ENCODE measurements at places on chromosomes 7 and 10. TPM values are rescaled to one million over a fixed set of nuclear protein-coding genes. Genes with fewer than 3 reads are reported as not detected.

Gene ENTPD7
- polyA plus RNA-seq, result 18.3 TPM

Gene GNAT3
- not detected for polyA plus RNA-seq

Gene GRID2IP
- polyA plus RNA-seq, result 0.01 TPM

Gene ANXA8L1
- 332 TPM for polyA plus RNA-seq

Gene DGKB
- not detected for polyA plus RNA-seq

Gene THSD7A
- not detected for polyA plus RNA-seq

Gene NME8
- not detected for polyA plus RNA-seq

Gene HYAL4
- 0.87 TPM for polyA plus RNA-seq

Gene C1QL3
- not detected for polyA plus RNA-seq

Gene POLR2J2
- polyA plus RNA-seq, result 0.41 TPM

Gene SLC18A3
- polyA plus RNA-seq, result not detected

Gene TMEM270
- polyA plus RNA-seq, result not detected

Gene PRPS1L1
- polyA plus RNA-seq, result not detected

Gene PRKCQ
- polyA plus RNA-seq, result 8.2 TPM

Gene VSTM4
- polyA plus RNA-seq, result not detected

Gene MMP21
- not detected for polyA plus RNA-seq

Gene IDI2
- polyA plus RNA-seq, result not detected

Gene NAMPT
- 55.5 TPM for polyA plus RNA-seq

Gene LRIT1
- polyA plus RNA-seq, result not detected

Gene OPN1SW
- polyA plus RNA-seq, result not detected

Gene ACBD7
- 0.16 TPM for polyA plus RNA-seq

Gene IRF5
- 2.8 TPM for polyA plus RNA-seq

Gene LRMDA
- polyA plus RNA-seq, result 0.37 TPM

Gene CPED1
- 1.1 TPM for polyA plus RNA-seq

Gene HOXA10
- polyA plus RNA-seq, result 0.18 TPM

Gene CDK1
- polyA plus RNA-seq, result 38.7 TPM

Gene PFKP
- 201 TPM for polyA plus RNA-seq

Gene VKORC1L1
- 10.2 TPM for polyA plus RNA-seq
